IPS DF 6.9 (cell line): ENCODE measurements at places on chromosomes 12 and 14.

DNA sequence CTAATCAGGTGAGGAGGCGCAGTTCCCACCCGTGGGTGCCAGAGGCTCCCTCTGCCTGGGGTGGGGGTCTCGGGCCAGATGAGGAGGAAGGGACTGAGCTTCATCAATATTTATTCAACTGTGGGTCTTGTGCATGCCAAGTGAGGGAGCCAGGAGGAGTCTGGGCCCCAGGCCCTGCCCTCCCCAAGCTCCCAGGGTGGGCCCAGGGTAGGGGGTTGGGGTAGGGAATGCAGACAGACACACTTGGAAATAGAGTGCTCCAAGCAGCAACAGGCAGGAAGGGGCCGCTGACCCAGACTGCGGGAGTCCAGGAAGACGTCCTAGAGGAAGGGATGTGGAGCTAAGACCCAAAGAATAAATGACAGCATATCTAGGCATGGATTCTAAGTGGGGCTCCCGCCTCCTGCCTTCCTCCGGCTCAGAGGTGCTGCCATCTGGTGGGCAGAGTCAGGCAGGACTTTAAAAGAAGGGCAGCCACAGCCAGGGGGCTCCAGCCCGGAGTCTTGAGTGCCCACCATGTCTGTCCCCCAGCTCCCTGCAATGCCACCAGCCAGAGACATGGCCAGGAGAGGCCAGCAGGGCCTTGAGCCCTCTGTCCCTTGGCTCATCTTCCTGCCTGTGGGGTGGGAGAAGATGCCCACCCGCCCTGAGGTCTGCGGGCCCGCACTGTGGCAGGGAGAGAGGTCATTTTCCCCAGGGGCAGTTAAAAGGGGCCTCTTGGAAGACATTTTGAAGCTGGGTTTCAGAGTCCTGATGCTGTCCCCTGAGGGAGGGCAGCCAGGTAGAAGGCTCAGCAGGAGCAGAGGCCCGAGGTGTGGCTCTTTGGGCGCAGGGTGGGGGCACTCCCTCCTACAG is 70.1 kb downstream of the PHETA1 start:
- DNase-seq, result no peak

DNA sequence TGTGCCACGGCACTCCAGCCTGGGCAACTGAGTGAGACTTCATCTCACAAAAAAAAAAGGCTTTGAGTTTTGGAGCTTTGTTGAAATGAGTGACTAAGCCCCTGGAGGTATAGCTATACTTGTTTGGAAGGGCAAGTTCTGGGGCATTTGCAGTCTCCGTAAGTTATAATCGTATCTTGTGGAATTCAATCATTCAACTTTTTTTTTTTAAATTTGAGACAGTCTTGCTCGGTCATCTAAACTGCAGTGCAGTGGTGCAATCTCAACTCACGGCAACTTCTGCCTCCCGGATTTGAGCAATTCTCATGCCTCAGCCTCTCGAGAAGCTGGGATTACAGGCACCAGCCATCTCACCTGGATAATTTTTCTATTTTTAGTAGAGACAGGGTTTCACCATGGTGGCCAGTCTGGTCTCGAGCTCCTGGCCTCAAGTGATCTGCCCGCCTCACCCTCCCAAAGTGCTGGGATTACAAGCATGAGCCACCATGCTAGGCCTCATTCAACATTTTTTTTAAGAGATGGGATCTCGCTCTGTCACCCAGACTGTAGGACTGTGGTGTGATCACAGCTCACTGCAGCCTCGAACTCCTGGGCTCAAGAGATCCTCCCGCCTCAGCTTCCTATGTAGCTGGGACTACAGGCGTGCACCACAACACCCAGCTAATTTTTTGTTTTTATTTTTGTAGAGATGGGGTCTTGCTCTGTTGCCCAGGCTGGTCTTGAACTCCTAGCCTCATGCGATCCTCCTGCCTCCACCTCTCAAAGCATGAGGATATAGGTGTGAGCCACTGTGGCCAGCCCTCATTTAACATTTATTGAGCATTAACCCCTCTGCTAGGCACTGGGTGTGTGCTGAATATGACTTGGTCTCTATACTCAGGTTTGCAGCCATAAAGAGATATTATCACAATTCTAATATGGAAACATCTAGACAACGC is 133.7 kb upstream of the MAP1LC3B2 start:
- no peak for DNase-seq

GRCh38 chr12:19964549-19964948 is 403.8 kb upstream of the PDE3A start:
- no peak for DNase-seq

GRCh38 chr12:121107681-121108080 is 25.0 kb upstream of the P2RX7 start:
- DNase-seq, result no peak

DNA sequence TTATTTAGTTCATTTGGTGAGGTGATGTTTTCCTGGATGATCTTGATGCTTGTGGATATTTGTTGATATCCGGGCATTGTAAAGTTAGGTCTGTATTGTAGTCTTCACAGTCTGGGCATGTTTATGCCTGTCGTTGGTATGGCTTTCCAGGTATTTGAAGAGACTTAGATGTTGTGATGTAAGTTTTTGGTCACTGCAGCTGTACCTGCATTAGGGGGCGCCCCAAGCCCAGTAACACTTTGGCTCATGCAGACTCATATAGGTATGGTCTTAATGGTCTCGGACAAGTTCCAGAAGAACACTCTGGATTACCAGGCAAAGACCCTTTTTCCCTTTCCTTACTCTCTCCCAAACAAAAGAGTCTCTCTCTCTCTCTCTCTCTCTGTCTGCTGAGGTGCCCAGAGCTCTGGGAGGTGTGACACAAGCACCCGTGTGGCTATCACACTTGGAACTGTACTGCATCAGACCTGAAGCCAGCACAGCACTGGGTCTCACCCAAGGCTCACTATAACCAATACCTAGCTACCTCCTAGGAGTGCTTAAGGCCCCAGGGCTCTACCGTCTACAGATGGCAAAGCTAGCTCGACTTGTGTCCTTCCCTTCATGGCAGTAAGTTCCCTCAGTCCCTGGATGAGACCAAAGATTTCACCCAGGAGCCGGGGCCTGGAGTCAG is 425.8 kb upstream of the ATXN7L3B start:
- peak; percentile 22 for DNase-seq

GRCh38 chr14:76672123-76672522 is 89.1 kb upstream of the VASH1 start:
- no peak for DNase-seq

- DNase-seq, result no peak
These were observed 13.6 kb upstream of the TAS2R14 start for GRCh38 chr12:10952645-10953044.

GRCh38 chr14:34496679-34497513 is 34.9 kb upstream of the SPTSSA start:
- peak; percentile 48 for DNase-seq

GRCh38 chr12:118015944-118016343 is 559 bp upstream of the RFC5 start:
- DNase-seq, result no peak

GRCh38 chr12:18171571-18171970 is 81.6 kb upstream of the RERGL start:
- DNase-seq, result no peak

- DNase-seq, result no peak
These were observed 6.4 kb downstream of the AQP6 start for GRCh38 chr12:49979016-49979586.

DNA sequence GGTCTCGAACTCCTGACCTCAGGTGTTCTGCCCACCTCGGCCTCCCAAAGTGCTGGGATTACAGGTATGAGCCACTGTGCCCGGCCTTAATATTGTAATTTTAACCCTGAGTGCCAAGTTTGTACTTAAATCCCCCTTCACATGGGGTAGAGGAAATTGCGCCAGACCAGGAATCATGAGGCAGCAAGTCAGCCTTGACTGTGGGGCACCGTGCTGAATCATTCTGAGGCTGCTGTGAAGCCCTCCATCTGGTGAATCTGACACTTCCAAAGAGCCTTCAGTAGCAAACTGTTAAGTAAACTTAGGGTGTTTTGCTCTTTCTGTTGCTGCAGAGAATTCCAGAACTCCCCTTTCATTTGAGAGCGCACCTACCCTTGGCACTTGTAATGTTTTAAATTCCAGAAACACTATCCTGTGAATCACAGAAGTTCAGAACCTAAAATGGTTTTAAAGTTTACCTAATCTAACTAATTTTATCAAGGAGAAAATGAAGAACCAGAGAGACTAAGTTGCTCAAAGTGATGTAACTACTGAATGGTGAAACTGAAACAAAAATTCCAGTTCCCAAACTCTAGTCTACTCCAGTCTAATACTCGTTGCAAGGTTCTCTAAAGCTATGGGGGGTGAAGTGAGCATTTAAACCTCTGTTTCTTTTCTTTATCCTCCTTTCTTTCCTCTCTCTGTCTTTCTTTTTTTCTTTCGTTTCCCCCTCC is 7.5 kb downstream of the HEBP1 start:
- DNase-seq, result no peak

GRCh38 chr14:31229638-31230572 is 22.3 kb upstream of the HECTD1 start:
- DNase-seq, result no peak

- DNase-seq, result no peak
These were observed 57.7 kb downstream of the ATP2A2 start for GRCh38 chr12:110338754-110339153.

- no peak for DNase-seq
These were observed 24.7 kb downstream of the ATF1 start for GRCh38 chr12:50788561-50788960.
